ENCODE measurements at places on chromosomes 5 and 9. TPM values are rescaled to one million over a fixed set of nuclear protein-coding genes. Genes with fewer than 3 reads are reported as not detected.

DNA sequence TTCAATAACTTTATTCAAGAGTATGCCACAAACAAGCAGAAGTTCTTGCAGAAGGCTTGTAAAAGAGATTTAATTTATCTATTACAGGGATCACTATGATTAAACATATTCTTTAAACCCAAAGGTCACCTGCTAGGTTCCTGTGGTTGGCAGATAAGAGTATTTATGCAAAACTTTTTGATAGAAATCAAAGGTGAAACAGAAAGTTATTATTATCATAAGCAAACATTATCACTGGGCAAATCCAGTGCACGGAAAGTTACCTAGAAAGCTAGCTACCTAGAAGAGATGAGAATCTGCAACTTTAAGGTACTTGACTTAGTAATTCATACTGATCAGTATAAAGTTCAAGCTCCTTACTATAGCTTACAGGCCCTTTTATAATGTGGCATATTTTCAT is 3.2 kb downstream of the STARD4 start:
- DNase-seq = no peak

GRCh38 chr9:9612755-9613154 is 1000.0 kb downstream of the PTPRD start:
- no peak for DNase-seq

DNA sequence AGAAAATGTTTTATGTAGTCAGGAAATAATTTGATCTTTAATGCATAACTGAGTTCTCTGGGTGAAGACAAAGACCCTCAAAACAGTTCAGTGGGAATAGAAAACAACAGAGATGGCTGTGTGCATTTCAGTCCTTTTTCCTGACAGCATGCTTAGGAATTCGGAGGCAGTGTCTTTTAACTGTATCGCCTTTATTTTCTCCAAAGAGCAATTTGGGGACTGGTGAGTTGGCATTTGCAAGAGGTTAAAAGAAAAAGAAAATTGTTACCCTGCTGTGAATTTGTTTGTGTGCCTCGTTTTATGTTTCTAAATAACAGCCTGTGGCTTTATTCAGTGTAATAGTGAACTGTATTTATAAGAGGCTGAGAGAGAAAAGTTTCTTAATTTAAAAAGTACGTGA is 227.8 kb upstream of the DMAC1 start:
- DNase-seq = peak; percentile 39

DNA sequence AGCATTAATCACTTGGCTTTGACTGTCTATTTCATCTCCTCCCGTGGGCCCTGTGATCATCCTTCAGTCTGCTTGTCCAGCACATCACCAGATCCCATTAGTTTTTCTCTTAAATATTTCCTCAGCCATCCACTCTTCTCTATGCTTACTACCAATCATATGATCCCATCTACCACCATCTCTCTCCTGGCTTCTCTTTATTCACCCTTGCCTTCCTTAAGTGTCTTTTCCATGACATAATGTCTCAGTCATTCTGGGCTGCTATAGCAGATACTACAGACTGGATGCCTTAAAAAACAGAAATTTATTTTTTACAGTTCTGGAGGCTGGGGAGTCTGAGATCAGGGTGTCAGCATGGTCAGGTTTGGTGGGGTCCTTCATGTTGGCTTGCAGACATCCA is 208.4 kb upstream of the PPP1R2B start:
- no peak for DNase-seq

Gene SYK
- not detected for total RNA-seq
